NCI-H524 treated with DMSO at 0.1 percent for 48 hours (cell line): ENCODE measurements at places on chromosomes 5 and 9.

DNA sequence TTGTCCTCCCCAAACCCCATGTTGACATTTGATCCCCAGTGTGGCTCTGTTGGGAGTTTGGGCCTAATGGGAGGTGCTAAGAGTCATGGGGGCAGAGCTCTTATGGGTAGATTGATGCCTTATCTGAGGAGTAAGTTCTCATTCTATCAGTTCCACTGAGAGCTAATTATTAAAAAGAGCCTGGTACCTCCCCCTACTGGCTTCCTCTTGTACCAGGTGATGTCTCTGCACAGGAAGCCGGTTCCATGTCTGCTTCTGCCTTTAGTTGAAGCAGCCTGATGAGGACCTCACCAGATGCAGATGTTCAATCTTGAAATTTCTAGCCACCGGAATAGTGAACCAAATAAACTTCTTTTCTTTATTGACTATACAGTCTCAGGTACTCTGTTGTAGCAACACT, 10.8 kb downstream of the GABRB2 start:
- no peak for DNase-seq

DNA sequence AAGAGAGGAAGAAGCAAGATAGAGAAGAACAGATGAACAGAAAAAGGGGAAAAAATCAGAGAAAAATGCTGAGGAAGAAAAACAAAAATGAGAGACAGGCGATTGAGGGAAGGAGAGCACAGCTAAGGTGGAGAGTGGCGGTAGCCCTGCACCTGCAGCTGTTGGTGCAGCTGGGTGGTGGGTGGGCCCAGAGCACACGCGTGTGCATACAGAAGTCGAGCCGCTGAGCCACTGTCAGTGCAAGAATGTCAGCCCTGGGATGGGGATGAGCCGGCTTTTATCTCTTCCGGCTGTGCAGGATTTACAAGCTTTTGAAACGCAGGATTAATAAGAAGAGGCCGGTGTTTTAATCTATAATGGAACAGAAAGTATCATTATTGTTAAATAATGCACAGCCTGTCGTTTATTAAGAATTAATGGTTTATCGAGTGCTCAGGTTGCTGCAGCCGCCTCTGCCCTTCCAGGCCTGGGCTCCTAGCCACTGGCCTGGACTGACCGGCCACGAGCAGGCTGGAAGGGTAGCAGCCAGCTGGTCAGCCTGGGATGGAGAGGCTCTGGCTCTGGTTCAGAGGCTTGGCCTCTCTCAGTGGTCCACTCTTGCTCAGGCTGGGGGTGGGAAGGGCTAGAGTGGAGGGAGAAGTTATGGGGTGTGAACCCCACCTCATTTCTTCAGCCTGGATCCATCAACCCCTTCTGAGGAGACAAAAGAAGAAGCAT, 68.7 kb downstream of the PCDH1 start:
- no peak for DNase-seq

DNA sequence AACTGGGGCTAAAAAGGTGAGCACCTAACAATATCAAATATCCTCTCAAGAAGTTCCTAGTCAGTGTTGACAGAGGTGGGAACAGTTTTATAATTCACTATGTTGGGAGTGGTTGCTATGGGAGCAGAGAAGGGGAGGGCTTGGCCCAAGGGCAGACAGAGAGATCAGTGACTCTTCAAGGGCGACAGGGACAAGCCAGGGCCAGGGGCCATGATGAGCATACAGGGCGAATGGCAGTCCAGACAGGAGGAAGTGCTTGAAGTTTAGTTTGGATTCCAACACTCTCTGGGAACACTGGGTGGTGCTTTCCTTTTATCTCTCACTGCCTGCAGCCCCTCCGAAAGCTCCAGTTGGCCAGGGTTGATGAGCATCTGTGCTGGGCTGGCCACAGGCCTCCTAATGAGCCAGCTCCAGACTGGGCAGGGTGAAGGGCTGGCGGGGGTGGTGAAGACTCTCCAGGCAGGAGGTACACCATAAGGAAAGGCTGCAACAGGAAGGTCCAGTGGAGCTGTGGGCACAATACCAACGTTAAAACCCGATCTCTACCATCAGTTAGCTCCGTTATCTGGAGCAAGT, 111.3 kb downstream of the TMEM174 start:
- DNase-seq: no peak

- DNase-seq: peak; percentile 7
Measured at GRCh38 chr9:93159601-93160471, 24.1 kb upstream of the WNK2 start.

DNA sequence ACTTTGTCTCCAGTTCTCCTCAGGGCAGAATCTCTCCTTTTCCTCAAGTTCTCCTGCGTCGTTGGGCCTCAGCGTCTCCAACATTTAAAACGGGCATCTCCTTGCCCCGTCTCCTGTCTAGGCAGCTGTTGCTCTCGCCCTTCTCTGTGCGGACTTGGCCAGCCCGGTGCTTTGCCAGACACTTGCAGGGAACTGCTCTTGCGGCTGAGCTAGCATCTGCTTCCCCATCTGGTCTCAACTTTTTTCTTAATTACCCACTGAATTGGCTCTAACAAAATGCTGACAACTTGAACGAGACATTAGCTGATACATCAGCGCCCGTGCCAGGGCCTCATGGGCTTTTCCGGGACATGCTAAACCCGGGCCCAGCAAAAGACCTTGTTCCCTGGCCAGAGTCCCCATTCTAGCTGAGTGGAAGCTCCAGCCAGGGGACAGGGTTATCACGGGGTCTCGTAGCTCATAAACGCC, 25.1 kb downstream of the ZNF618 start:
- peak; percentile 95 for DNase-seq

DNA sequence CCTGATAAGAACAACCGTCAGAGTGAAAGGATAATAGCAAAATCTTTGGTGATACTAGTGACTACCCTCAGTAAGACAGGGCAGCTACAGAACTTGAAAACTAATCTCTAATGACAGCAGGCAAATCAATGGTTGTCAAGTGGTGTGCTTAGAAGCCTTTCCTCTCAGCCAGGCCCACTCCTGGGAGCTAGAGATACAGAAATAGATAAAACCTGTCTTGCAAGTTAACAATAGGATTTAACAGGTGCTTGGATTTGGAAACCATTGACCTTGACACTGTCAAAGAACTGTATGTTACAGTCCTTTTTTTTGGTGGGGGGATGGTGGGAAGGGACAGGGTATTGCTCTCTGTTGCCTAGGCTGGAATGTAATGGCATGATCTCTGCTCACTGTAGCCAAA, 118.6 kb downstream of the BASP1 start:
- DNase-seq: peak; percentile 57

DNA sequence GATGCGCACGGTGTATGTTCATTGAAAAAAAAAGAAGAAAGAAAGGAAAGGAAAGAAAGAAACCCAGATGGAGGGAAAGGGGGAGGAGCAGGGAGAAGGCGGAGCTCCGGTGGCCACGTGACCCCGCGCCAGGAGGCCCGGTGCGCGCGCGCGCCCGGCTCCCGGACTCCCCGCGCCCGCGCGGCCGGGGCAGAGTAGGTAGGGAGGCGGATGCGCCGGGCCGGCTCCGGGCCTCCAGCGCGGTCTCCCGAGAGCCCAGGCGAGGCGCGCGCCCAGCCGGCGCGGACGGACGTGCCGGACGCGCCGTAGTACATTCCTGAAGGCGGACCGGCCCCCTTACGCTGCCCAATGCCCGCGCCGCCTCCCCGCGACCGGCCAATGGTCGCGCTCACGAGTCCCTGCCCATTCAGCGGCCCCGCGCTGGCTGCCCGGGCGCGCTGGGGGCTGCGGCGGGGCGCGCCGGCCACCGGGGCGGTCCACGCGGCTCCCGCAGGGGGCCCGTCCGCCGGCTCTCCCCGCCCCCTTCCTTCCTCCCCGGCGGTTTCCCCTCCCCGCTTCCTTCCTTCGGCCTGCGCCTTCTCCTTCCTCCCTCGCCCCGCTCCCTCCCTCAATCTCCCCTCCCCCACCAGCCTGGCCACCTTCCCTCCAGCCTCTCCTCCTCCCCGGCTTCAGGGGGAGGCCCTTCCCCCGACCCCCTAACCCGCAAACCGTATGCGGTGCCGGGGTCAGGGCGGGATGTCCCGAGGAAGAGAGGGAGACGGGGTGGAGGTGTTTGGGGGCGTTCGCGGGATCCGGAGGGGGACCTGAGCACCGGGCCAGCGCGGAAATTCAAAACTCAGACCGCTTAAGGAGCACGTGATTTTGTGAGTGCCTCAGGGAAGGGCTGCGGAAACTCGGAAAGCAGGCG, 5.8 kb downstream of the PTCH1 start:
- DNase-seq: peak; percentile 90

DNA sequence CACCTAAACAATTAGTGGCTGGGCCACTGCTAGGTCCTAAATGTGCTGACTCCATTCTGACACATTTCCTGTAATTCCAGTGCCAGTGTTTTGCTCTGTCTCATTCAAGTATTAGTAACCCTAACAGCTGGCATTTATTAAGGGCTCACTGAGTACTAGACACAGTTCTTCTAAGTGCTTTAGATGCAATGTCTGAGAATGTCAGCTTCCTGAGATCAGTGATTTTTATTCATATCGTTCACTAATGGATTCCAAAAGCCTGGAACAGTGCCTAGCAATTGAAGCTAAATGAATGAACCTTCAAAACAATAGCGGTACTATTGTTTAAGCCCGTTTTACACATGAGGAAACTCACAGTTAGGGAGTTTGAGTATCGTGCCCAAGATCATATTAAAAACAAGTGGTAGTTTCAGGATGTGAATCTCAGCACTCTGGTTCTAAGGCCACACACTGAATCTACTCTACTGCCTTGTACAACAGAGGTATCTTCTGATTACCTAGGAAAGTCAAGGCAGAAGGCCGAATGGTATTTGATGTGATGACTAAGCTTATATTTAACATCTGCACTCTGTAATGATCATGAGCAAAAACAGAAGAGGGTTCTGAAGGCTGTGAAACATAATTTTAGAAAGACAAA, 304.0 kb downstream of the PJA2 start:
- DNase-seq: peak; percentile 43

- DNase-seq: peak; percentile 52
Measured at GRCh38 chr5:153404747-153405146, 85.7 kb upstream of the GRIA1 start.
